ENCODE measurements at places on chromosomes 12 and 14.

- DNase-seq, result no peak
Observed at GRCh38 chr12:54036620-54037359, 3.9 kb downstream of the HOXC5 start.

DNA sequence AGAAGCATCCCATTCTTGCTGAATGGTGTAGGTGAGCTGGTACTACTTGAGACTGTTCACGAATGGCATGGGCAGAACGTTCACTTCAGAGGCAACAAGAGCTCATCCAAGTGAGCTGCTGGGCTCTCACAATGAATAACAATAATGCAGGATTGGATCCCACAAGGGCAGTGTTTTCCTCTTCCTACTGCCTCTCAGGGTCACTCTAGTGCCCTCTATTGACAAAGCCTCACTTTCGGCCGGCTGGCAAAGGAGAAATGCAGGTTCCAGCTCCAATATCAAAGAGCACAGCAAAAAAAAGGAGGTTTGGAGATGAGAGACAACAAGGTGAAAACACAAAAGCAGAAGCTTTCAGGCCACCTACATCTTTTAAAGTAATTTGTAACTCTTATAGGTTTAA lies 74.6 kb upstream of the MYF6 start:
- no peak for DNase-seq

- DNase-seq, result peak; percentile 68
Observed at GRCh38 chr12:12839873-12840579, 26.9 kb downstream of the DDX47 start.

- peak; percentile 84 for DNase-seq
Observed at GRCh38 chr14:56120091-56120691, 2.0 kb downstream of the PELI2 start.

DNA sequence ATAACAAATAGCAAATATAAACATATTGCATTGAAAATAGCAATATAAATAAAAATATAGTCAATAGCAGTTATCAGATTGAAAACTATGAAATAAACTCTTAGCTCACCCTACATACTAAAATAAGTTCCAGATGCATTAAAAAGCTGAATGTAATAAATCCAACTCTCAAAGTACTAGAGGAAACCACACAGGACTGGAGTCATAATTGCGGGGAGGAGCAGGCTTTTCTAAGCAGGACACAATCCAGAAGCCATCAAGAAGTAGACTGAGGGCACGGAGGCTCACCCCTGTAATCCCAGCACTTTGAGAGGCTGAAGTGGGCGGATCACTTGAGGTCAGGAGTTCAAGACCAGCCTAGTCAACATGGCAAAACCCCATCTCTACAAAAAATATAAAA lies 22.2 kb downstream of the GSC start:
- DNase-seq, result no peak

GRCh38 chr12:13178568-13179210 lies 17.8 kb upstream of the EMP1 start:
- DNase-seq, result no peak

- DNase-seq, result peak; percentile 13
Observed at GRCh38 chr12:30047516-30048254, 263.9 kb upstream of the TMTC1 start.

- DNase-seq, result no peak
Observed at GRCh38 chr14:95518045-95518751, 1.7 kb upstream of the SYNE3 start.

GRCh38 chr12:85741046-85741445 lies 95.2 kb downstream of the RASSF9 start:
- DNase-seq, result no peak

GRCh38 chr12:6323340-6323994 lies 13.0 kb downstream of the PLEKHG6 start:
- DNase-seq, result peak; percentile 59

GRCh38 chr14:84036840-84037239 lies 1493.1 kb upstream of the FLRT2 start:
- DNase-seq, result peak; percentile 75

DNA sequence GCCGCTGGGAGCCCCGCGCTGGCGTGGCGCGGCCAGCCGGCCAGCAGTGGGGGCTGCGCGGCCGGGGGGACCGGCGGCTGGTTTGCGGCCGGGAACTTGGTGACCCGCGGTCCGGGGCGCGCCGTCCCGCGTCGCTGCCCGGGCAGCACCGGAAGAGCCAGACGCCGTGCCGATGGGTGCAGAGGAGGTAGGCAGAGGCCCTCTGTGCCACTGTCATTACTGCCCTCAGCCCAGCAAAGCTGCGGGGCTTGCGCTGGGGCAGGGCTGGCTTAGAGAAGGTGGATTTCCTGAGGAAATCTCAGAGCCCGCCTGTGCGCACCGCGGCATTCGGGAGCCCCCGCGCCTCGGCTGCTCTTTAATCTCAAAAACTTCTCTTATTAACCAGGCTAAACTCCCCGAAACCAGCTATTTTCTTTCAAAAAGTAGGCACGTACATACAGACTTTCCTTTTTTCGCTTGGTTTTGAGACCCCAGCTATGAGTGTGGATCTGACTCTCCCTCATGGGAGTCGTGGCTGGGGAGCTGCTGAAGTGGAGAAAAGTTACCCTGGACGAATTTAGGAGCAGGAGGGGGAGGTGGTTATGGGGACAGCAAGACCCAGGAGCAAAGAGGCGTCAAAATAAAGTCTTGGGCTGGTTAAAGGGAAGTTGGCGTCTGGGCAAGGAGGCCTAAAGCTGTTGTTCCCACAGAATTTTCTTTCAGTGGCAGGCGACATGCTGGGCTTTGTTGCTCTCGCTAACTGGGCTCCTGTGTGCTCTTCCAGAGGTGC lies 802 bp downstream of the SUSD6 start:
- peak; percentile 28 for DNase-seq

- no peak for DNase-seq
Observed at GRCh38 chr14:95070748-95071435, 86.4 kb downstream of the DICER1 start.

GRCh38 chr12:48285751-48286650 lies 64.7 kb downstream of the ZNF641 start:
- no peak for DNase-seq

- peak; percentile 89 for DNase-seq
Observed at GRCh38 chr14:64294672-64295413, 672 bp upstream of the ESR2 start.

DNA sequence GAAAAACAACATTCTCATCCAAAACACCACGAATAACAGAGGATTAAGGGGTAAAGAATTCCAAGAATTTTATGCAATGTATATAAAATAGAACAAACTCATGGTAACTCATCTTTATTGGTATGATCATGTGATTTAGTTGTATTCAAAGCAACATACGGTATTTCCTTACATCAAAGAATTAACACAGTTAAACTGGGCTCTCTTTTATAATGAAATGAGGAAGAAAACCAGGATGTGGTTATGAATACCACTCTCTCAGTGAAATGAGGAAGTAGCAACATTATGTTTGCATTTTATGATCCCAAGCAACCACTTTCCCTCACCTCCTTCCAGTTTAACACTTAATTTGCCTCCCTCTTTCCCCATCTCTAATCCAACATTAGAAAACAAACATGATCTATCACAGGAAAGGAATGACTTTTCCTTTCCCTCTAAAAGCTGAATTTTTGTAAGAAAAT lies 22.9 kb downstream of the SPTLC2 start:
- peak; percentile 49 for DNase-seq

DNA sequence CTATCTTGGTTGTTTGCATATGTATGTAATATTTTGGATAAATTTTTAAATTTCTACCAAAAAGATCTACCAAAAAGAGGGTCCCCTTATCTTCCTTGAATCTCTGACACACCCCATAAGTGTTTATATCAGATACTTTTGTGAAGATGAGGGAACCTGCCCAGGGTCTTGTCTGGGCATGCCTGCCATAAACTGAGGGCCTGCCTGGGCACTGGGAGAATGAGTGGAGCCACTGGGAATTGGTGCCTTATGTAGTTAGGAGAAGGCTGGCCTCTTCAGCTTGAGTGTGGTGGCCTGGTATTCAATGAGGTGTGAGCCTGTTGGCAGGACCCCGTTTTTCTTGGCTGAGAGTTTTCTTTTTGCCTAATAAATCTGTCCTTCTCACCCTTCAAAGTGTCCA lies 46.5 kb downstream of the OR9K2 start:
- no peak for DNase-seq

GRCh38 chr12:106446419-106447092 lies 89.0 kb downstream of the POLR3B start:
- no peak for DNase-seq

- DNase-seq, result no peak
Observed at GRCh38 chr12:91331371-91331770, 148.8 kb upstream of the DCN start.

DNA sequence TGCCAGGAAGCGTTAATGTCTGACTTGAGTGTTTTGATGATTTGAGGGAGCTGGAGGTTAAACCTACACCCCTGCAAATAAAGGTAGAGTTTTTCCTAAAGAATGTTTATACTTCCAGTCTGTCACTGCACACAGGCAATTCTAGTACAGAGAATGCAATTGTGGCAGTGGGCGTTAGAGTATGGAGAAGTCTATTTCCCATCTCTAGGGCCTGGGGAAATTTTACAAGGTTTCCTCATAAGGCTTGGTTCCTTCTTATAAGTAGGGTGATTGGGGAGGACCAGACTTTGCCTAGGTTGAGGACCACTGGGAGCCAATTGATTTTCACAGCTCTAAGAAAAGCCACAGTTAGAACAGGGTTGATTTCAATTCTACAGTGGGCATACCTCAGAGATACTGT lies 44.3 kb downstream of the IFNG start:
- DNase-seq, result no peak

- peak; percentile 3 for DNase-seq
Observed at GRCh38 chr12:4210183-4210582, 63.4 kb upstream of the CCND2 start.

GRCh38 chr12:119730381-119730780 lies 62.4 kb downstream of the PRKAB1 start:
- no peak for DNase-seq

DNA sequence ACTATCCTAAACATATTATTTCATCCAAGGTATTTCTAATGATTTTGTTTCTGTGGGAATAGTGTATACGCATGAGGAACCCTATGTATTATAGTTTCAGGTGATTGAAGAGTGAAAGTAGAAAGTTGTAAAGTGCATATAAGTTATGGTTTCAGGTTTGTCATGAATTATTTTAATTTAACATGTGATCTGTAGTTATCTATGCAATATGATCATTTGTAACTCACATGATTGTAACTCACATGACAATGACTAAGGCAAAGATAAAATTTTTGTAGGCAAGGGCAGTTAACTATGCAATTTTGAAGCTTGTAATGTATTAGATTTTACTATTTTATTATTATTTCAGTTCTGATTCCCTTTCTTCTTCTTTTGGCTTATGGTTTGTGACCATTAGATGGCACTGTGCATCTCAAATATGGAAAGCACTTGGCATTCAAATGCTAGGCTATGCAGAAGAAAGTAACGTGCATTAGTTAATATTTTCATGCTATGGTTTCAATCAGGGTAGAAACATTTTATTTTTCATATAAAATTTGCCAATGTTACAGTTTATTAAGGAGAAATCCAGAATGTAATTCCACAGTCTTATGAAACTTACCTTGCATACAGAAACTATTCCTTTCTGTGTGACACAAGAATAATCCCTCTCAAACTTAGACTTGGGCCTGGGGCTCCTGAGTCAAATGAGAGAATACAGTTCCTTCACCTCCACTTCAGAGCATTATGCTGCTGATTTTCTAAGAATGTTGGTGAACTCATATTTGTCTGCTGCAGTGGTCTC lies 15.8 kb upstream of the TMEM30B start:
- DNase-seq, result peak; percentile 71

DNA sequence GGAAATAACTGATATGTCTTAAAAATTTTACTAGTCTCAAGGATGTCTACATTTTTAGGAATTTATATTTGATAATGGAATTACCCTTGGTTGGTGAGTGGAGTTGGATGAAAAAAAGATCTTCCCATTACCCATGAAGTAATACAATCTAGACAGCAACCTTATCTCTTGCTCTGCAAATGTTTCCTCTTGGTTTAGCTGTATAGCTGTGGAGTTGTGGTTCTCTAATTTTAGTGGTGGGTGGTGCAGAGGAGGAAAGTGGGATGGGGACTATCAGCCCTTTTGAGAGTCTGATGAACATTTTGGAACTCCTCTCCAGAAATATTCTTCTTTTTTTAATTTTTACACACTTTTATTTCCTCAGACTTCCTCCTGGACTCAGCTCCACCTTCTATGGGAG lies 17.1 kb downstream of the SPX start:
- DNase-seq, result no peak

- no peak for DNase-seq
Observed at GRCh38 chr12:15677228-15677627, 112.0 kb downstream of the EPS8 start.

DNA sequence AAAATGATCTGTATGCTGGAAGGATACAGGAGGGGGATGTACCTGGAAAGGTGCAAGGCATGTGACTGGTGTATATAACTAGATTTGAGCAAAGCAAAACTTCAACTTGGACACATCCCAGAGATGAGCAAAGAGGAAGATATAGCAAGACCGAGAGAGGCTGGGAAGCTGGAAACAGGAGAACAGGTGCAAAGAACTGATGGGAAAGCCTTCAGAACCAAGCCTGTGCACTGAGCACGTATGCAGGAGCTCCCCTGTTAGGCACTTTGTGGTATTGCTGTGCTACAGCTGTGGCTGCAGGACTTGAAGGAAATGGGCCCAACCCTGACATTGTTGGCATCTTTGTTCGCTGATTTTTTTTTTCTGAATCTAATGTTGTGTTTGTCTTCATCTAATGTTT lies 120.7 kb upstream of the PWP1 start:
- DNase-seq, result no peak

- no peak for DNase-seq
Observed at GRCh38 chr12:955939-956338, 6.4 kb upstream of the RAD52 start.

- peak; percentile 44 for DNase-seq
Observed at GRCh38 chr14:23577004-23577681, 1.4 kb downstream of the JPH4 start.

GRCh38 chr14:96452684-96453083 lies 49.5 kb upstream of the PAPOLA start:
- DNase-seq, result no peak

- DNase-seq, result no peak
Observed at GRCh38 chr12:10226086-10226485, 13.4 kb downstream of the GABARAPL1 start.

GRCh38 chr14:47223656-47224055 lies 451.7 kb downstream of the MDGA2 start:
- no peak for DNase-seq

- DNase-seq, result peak; percentile 8
Observed at GRCh38 chr14:88868558-88869159, 44.2 kb downstream of the TTC8 start.

DNA sequence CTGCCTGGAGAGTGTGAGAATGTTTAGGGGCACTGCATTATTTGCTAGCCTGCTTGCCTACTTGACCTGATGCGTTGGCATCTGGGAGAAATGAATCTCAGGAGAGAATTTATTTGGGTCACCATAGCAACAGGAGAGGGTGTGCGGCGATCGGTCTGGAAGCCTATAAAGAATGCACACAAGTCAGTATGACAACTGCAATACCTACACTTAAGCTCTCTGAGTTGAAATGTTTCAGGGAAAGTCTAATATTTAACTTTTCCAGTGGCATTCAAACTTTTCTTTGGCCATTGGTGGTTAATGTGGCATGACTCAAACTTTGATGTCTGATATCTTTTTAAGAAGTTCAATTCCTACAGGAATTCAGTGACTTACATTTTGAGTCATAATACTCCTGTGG lies 205.1 kb downstream of the NEDD1 start:
- no peak for DNase-seq

Data from cardiac muscle cell (in vitro differentiated cells and primary cell).